ENCODE measurements at places on chromosomes 6 and 20.

DNA sequence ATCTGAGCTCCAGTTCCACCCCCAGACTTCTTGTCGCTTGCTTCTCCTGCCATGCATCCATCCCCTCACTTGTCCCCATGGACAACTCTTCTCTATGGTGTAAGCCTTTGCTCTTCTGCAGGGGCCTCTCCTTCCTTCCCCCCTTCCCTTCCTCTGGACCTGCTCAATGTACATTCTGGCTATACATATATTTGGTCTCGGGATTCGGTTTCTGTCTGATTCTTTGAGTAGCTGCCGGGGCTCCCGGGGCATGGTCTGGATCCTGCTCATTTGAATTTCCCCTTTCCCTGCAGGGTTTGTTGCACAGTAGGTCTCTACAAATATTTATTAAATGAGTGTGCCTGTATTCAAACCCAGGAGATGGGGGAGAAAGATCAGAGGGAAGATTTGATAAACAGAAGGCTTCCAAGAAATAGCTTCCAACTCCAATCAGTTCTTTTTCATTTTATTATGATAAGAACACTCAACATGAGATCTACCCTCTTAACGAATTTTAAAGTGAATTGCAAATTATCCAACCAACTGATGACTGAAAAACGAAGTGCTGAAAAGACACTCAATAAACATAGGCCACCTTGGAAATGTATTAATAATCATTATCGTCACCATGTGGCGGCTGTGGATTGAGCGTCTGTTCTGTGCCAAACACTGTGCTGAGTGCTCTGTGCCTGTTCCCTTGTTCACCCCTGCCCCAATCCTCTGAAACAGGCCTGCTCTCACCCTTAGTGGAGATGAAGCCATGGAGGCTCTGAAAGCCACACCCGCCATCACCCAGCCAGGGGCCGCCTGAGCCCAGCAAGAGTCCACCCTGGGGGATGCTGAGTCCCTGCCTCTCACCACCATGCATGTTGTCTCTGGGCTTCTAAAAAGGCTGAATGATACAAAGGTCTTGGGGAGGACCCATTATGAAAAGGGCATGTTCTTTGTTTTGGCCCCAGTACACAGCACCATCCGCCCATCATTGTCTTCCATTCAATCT is 34.3 kb upstream of the APCDD1L start:
- DNase-seq, result no peak

- peak; percentile 98 for DNase-seq
These were observed at the start of gene ADISSP for GRCh38 chr20:3767427-3768341. Gene ADISSP, minus strand, starts transcription at chr20:3767753. Its CDS starts 7,653 bp downstream, at chr20:3760100.

DNA sequence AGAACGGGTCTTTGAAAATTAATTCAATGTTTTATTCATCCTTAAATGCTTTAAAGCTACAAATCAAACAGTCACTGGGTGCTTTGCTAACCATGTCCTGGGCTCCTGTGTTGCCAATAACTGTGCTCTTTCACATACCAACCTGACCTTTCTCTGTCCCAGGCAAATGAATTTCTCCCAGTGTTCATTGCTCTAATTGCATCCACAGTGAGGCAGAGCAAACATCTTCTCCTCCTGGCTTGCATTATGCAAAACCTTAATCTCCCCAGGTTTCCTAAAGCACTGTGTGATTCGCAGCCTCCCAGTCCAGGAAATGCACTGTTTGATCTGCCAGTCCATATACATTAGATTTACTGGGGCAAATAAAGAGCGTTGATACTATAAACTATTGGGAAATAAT is 219.0 kb downstream of the PREX1 start:
- no peak for DNase-seq

DNA sequence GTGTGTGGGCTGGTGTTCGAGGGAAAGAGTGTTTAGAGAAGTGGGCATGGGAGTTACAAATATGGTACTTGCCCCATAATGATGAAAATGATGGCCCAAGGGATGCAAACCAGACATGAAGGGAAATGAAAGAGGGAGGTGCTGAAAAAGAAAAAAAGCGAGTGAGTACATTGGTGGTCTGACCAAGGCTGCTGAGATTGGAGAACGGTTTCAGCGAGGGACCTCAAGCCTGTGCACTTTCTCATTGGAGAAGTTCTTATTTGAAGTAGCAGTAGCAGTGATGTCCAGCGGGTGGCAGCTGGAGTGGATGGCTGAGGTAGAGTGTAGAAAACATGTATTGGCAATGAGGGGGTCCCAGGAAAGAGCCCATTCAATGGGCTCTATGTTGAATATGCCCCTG is 54.8 kb downstream of the TNFAIP3 start:
- DNase-seq, result no peak

DNA sequence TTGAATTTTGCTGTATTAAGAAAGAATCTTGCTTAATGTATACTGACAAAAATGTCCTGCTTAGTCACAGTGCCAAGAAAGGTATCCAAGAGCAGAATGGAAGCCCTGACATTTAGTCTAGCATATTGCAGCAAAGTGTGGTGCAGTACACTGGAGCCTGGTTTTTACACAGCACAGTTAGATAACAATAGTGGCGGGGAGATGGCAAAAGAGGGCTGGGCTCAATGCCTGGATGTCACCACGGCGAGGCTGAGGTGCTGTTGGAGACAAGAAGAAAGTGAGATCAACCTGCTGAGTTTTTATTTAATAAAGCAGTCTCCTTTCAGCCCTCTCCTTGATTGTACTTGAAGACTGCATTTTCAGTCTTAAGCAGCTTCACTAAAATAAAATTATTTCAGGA is 426.0 kb downstream of the LMBRD1 start:
- DNase-seq, result no peak

DNA sequence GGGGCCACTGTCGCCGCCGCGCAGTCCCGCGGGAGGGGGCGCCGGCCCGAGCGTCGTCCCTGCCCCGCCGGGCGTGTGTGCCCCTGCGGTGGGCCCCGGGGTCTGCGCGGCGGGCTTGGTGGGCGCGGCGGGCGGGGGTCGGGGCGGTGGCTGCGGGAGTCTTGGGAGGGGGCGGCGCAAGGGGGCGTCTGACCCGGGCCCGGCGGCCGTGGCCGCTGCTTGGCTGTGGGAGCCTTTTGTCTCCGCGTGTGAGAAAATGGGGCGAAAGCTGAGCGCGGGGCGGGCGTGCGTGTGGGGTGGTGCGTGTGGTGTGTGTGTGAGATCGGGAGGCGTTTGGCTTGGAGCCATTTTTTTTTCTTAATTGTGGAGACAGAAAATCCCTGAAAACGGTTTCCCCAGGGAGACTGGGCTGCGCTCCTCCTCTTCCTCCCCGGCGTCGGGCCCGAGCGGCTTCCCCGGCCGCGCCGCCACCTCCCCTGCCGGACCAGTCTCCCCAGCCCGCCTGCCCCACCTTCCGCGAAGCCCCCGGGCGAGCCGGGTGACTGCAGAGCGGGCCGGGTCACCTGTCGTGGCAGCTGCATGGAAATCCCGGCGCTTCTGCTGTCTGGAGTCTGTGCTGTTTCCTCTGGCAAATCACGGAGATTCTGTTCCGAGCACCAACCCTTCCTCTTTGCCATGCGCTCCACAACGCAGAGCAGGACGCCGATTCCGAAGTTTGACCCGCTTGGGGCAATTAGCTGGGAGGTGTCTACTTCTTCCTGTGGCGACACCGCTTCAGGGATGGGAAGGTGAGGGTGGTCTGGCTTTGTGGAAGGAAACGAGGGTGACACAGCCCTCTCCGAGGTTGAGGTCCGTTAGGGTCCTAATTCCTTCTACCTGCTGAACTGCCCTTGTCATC is 64.4 kb downstream of the GTF2H5 start:
- peak; percentile 66 for DNase-seq

- no peak for DNase-seq
These were observed 1.3 kb upstream of the PPP1R3G start for GRCh38 chr6:5083813-5084359.

DNA sequence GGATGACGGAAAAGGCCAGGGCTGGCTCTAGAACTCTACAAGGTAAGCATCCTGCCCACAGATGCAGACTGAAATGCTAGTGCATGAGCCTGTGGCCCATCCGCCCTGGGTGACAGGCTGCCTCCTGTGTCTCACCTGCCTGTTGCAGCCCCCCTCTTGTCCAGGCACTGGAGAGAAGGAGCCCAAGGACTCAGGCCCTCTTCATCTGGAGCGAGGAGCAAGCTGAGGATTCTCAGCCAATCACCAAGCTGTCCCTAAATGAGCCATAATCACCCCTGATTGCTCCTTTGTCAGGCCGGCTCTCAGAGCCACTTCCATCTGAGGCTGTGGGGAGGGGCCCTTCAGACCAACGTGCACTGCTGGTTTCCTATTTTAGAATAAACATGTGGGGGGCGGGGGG is 10.0 kb upstream of the SLC32A1 start:
- no peak for DNase-seq

DNA sequence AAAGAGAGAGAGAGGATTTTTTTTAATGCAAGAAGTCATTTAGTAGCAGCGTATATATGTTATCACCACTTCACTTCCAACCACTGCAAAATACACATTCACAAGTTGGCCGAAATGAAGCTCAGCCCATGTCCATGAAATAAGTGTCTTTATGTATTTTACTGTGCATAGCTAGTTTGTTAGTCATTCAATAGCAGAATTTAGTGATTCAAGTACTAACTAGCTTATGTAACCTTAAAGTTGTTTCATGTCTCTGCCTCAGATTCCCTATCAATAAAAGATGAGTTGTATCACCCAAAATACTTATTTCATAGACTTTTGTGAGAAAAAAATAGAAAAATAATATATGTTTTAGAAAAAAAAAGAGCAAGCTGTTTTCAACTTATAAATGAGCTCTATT is 153.7 kb upstream of the PRDM1 start:
- peak; percentile 28 for DNase-seq

GRCh38 chr6:123480986-123481385 is 155.8 kb downstream of the TRDN start:
- DNase-seq, result no peak

DNA sequence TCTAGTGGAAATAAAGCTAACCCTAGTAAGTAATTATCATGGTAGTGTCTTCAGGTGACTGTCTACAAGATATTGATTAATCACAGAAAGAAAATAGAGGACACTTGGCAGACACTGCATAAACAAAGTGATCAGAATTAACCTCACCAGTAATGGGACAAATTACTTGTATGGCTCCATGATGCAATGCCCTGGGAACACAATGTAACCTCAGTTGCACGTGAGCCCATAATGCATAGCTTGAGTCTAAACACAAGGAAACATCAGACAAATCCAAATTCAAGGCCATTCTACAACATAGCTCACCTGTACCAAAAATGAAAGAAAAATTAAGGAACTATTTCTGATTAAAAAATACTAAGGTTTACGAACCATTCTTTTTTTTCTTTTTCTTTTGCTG is 92.4 kb upstream of the SSTR4 start:
- DNase-seq, result no peak

- DNase-seq, result peak; percentile 0
These were observed 54.0 kb upstream of the HMGCLL1 start for GRCh38 chr6:55632953-55633352.

All from fibroblast of upper back skin (primary cell).